ENCODE measurements at places on chromosomes 6 and 20. TPM values are rescaled to one million over a fixed set of nuclear protein-coding genes. Genes with fewer than 3 reads are reported as not detected.

DNA sequence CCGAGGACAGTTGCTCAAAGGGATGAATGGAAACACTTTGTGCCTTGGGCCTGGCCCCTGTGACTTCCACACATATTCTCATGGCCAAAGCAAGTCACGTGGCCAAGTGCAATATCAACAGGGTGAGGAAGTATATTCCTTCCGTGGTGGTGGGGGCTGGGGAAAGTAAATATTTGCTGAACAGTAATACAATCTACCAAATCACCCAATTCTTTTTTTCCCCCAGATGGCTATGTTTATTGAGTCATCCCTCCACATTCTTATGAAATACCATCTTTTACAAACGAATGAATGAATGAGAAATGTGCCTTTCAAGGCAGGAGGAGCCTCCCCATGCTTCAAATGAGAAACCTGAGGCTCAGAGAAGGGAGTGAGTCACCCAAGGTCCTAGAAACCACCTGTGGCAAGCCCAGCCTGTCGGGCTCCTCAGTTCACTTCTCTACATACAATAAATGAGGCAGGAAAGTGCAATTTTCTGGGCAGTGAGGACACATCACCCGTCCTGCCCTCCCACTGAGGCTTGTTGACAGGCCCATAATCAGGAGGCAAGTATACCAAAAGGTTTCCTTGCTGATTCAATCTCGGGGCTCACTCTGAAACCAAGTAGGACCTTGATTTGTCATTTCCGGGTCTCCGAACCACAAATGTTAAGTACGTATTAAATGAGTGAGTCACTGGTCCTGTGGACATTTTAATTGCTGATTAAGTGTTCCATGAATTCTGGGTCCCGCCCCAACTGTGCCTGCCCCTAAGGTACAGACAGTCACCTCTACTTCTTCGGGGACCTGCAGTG, 25.3 kb upstream of the TOP1 start:
- peak; percentile 38 for DNase-seq

RNF144B gene
- total RNA-seq: 10.0 TPM

GRCh38 chr6:45477278-45477677, 99.5 kb upstream of the SUPT3H start:
- no peak for DNase-seq

- no peak for DNase-seq
These were observed 44.0 kb upstream of the DOK5 start for GRCh38 chr20:54431156-54431944.

DNA sequence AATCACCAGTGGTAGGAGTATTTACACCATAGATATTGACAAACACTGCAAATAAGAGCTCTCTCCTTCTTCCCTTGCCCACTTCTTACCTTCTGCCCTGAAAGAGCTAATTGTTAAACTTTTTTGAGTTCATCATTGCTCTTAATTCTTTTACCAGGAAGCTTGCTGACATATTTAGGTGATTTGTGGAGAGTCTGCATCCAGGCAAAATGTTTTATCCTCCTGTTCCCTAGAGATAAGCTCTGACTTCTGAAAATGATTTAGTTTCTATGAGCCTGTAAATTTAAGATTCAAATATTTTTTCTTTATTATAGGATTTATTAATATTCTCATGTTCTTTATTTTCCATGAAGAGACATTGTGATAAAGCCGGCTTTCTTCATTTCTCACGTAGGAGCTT, 81.5 kb downstream of the ADGRB3 start:
- no peak for DNase-seq

- DNase-seq: no peak
These were observed 77.9 kb downstream of the RFX6 start for GRCh38 chr6:116954938-116955337.

DNA sequence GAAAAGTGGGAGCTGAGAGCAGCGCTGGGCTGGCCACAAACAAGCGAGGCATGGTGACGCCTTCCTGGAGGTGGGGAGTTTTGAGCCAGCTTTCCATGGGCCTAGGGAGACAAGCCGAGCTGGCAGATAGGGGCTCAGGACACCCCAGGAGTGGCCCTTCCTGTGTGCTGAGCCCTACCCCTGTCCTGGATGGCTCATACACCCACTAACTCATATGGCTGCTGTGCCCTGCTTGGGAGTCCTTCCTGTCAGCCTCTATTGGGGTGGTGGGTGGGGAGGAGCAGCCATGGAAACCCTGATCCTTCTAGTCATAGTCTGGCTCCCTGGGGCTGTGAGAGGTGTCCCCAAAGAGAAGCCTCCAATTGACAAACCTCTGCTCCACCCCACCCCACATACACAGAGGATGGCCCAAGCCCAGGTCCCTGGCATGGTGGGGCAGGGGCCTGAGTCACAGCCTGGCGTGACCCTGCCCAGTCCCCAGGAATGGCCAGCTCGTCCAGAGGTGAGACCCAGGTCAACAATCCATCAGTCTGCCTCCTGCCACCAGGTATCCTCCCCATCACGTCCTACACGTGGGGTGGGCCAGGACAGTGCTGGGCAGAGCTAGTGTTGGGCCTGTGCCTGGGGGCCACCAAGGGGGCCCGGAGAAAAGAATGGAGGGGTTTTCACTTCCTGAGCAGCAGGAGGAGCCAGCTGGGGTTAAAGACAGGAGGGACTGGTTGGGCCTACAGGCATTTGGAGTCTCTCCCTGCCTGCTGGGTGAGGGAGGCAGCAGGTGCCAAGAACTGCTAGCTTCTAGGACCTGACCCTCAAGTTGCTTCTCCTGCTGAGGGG, 52.2 kb downstream of the MRPL14 start:
- DNase-seq: no peak

TRIM31 gene
- not detected for total RNA-seq

- no peak for DNase-seq
These were observed 166.5 kb downstream of the VEGFA start for GRCh38 chr6:43936476-43936875.
